Stimulated activated CD8-positive, alpha-beta memory T cell treated with anti-CD3 and anti-CD28 coated beads, Interleukin-4, amount 100 ng/mL, for 48 hours (primary cell): ENCODE measurements at places on chromosomes 11 and 22.

GRCh38 chr11:77381729-77382665 lies 80.5 kb upstream of the GDPD4 start:
- no peak for DNase-seq

- DNase-seq: no peak
Observed at GRCh38 chr22:21948390-21948789, 4.3 kb downstream of the PPM1F start.

- DNase-seq: no peak
Observed at GRCh38 chr11:119785131-119785530, 56.1 kb upstream of the NECTIN1 start.

DNA sequence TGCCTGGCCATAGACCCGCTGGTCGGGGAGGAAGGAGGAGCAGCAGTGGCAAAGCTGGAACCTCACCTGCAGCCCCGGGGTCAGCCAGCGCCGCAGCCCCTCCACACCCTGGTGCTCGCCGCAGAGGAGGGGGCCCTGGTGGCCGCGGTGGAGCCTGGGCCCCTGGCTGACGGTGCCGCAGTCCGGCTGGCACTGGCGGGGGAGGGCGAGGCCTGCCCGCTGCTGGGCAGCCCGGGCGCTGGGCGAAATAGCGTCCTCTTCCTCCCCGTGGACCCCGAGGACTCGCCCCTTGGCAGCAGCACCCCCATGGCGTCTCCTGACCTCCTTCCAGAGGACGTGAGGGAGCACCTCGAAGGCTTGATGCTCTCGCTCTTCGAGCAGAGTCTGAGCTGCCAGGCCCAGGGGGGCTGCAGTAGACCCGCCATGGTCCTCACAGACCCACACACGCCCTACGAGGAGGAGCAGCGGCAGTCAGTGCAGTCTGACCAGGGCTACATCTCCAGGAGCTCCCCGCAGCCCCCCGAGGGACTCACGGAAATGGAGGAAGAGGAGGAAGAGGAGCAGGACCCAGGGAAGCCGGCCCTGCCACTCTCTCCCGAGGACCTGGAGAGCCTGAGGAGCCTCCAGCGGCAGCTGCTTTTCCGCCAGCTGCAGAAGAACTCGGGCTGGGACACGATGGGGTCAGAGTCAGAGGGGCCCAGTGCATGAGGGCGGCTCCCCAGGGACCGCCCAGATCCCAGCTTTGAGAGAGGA lies 11.9 kb downstream of the TMEM121B start:
- no peak for DNase-seq

GRCh38 chr11:71491531-71491930 lies 35.5 kb upstream of the KRTAP5-7 start:
- no peak for DNase-seq

DNA sequence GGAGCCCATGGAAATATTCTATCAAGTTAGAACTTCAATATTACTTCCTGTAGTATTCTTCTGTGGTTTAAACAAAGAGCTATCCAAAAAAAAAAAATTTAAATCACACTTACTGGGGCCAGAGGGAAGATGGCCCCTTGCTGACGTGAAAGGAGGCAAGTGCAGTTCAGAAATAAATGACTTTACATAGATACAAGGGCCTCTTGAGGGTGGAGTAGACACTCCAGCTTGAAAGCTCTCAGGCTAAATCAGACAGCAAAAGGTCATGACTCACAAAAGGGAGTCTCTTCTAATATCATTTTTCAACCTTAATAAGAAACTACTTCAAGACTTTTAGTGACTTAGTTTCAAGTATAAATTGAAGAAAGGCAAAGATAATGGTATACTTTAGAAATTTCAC lies 1160.3 kb downstream of the FAM181B start:
- DNase-seq: no peak
